ENCODE measurements at places on chromosomes 6 and 20. TPM values are rescaled to one million over a fixed set of nuclear protein-coding genes. Genes with fewer than 3 reads are reported as not detected.

GRCh38 chr20:49592120-49592519, 24.2 kb upstream of the PTGIS start:
- DNase-seq, result no peak

The HMGN4 gene
- 27.2 TPM for total RNA-seq

DNA sequence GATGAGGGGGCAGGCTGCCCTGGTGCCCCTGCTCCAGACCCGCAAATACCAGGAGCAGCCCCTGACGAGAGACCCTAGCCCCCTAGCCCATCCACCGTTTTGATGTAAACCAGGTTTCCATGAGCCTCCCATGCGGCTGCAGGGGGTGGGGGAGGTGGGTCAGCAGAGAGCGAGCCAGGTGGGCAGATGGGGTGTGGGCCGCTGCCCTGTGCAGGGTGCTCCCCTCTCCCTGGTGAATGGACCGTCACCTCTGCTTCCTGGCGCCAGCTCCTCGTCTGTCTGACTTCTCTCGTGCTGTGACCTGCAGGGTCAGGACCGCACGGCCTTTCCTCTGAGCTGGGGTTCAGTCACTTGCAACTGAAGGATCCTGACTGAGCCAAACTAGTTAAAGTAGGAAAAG, 15.7 kb upstream of the BHLHE23 start:
- DNase-seq, result no peak

GRCh38 chr6:92362404-92362803, 1057.0 kb downstream of the EPHA7 start:
- no peak for DNase-seq

The KCNG1 gene
- total RNA-seq, result 4.4 TPM

GRCh38 chr6:56488281-56488680, 154.4 kb downstream of the DST start:
- DNase-seq, result no peak

GRCh38 chr6:166598441-166599138, 12.1 kb upstream of the RAMACL start:
- peak; percentile 42 for DNase-seq

The RUNX2 gene
- 1.8 TPM for total RNA-seq

GRCh38 chr20:40697541-40697940, 8.5 kb upstream of the MAFB start:
- DNase-seq, result no peak

GRCh38 chr6:9140172-9140571, 704.8 kb upstream of the SLC35B3 start:
- DNase-seq, result no peak

The ECT2L gene
- not detected for total RNA-seq

The ZBTB2 gene
- 11.6 TPM for total RNA-seq

The PRDM1 gene
- 19.6 TPM for total RNA-seq

- no peak for DNase-seq
Measured at GRCh38 chr6:41280381-41281057, 6.0 kb downstream of the TREM1 start.

- no peak for DNase-seq
Measured at GRCh38 chr20:17587148-17587547, 17.3 kb downstream of the DSTN start.

The PLG gene
- not detected for total RNA-seq

The MICB gene
- 3.6 TPM for total RNA-seq

DNA sequence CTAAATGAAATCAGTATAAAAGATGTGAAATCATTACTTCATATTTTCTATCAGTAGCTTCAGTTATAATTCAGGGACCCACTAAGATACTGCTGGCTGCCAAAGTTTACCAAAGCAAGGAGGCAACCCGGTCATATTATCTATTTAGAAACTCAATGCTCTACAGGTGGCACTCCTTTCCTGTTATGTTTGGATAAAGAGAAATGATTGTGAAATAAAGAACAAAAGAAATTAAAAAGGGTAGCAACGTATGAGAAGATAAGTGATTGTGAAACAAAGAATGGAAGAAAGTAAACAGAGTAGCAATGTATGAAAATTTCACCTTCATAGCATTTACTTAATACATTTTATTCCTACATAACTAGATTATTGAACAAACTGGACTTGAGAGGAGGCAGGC, 45.2 kb downstream of the RSPH3 start:
- no peak for DNase-seq

Measured in endothelial cell (in vitro differentiated cells).